Muscle of back (tissue), 13 donors: ENCODE measurements at places on chromosomes 2 and 18.

- DNase-seq: no peak
Observed at GRCh38 chr2:73920577-73921545, 5.8 kb upstream of the DGUOK start.

- DNase-seq: peak; percentile 59
Observed at GRCh38 chr2:165401285-165401852, 68.1 kb upstream of the CSRNP3 start.

DNA sequence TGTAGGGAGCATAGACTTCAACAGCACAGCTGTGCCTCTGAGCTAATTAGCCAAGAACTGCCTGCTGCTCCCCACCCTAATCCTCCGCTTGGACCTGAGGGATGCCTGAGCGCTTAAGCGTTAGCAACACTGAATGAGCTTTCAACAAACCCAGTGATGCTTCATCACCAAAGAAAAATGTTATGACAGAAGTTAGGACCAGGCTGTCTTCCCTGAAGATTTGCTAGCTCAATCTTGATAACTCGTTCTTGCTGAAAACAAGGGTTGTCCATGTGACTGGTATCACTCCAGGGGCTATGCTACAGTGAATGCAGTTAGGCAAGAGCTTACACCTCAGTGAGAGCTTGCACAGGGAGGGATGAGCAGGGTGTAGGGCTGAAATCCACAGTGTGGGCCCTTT is 190.7 kb upstream of the SIX2 start:
- peak; percentile 78 for DNase-seq

DNA sequence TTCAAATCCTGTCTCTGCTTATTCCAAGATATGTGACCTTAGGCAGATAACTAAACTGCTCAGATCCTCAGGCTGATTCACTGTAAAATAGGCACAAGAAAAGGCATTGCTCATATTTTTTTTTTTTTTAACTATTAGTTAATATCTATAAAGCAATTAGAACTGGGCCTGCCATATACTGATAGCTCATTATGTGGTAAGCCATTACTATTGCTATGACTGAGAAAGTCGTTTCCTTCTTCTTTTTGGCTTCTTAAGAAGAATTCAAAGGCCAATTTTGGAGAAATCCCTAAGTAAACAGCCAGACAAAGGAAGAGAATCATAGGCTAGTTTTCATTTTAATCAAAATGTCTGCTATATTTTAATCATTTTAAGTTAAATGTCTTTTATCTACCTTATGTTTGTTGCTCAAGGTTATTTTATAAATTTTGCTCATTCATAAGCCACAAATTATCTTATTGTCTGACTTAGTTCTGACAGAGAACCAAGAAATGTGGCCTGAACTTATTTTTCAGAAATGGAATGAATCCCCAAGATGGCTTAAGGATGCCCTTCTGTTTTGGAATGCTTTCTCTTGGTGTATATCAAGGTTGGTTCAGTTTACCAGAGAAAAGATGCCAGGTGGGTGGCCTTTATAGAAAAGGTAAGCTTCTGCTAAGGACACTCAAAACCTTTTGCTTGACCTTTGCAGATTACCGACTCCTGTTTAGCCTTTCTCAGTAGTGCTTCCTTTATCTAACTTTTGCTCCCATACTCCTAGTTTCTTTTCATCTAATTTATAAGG is 21.3 kb upstream of the VRK2 start:
- DNase-seq: no peak

DNA sequence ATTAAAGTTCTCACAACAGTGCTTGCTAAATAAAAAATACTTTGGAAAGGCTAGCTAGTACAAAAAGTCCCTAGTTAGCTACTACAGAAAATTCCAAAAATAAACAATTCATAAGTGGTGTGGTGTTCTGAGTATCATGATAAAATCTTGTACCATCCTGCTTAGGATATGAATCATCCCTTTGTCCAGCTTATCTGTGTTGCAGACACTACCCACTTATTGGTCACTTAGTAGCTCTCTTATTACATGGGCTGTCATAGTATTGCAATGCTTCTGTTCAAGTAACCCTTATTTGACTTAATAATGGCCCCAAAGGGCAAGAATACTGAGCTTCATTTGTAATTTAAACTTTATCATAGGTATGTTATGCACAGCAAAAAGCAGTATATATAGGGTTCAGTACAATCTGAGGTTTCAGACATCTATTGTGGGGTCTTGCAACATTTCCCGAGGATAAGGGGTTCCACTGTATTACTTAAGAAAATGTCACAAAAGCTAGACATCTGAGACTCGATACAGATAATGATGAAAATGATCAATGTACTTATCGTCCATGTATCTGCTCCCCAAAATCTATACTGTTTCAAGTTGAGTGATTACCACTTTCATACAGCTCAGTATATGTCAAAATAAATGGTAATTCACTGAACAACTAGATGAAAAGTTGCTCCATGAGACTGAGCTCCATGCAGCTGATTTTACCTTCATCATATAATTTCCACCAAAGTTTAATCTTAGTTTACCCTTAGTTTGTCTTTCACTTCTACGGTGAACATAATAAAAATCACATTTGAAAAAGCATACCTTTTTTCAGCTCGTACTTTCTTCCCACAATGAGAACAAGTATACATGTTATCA is 93.8 kb downstream of the C2orf74 start:
- DNase-seq: no peak

DNA sequence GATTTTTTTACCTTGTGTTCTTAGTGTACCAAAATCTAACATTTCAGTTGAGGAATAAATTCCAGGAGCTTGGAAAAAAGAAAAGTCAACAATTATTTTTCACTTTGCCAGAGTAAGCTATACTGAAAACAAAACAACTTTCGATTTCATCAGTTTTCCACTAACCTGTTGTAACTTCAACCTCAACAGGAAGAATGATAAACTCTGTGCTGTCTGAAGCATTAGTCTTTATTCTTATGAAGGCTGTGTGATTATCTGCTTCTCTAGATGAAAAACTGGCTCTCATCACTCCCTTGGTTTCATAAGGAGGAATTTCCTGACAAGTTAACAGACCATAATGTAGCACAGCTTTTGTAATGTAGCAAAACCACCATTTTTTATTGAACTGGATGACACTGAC is 121.2 kb downstream of the ZAP70 start:
- DNase-seq: no peak

- no peak for DNase-seq
Observed at GRCh38 chr2:51720826-51721225, 688.9 kb upstream of the NRXN1 start.

GRCh38 chr2:218277921-218278320 is 7.6 kb downstream of the PNKD start:
- DNase-seq: no peak

- no peak for DNase-seq
Observed at GRCh38 chr2:152607793-152608300, 109.4 kb downstream of the PRPF40A start.

- DNase-seq: peak; percentile 65
Observed at GRCh38 chr2:188986839-188987238, 12.7 kb downstream of the COL3A1 start.

DNA sequence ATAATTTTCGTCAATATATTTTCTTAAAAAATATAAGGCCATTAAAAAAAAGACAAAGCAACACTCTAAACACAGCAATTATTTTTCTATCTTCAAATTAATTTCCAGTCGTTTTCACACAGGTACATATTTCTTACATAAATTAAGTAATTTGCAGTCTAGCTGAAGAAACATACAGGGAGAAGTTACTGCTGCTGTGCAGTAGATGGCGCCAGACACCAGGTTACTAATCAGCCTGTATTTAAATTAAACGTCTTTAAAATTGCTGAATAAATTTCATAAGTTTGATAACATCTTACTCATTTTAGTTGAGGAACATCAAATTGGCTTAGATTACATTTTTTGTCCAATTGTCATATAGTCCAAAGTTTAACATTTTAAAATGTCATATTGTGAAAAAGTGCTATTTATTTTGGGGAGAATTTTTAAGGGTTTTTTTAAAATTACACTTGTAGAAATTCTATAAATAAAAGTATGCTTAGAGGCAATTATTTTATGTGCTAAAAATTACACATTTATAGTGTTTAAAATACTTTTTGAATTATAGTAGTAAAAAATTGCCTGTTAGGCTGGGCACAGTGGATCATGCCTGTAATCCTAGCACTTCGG is 88.4 kb downstream of the PMAIP1 start:
- DNase-seq: peak; percentile 39

DNA sequence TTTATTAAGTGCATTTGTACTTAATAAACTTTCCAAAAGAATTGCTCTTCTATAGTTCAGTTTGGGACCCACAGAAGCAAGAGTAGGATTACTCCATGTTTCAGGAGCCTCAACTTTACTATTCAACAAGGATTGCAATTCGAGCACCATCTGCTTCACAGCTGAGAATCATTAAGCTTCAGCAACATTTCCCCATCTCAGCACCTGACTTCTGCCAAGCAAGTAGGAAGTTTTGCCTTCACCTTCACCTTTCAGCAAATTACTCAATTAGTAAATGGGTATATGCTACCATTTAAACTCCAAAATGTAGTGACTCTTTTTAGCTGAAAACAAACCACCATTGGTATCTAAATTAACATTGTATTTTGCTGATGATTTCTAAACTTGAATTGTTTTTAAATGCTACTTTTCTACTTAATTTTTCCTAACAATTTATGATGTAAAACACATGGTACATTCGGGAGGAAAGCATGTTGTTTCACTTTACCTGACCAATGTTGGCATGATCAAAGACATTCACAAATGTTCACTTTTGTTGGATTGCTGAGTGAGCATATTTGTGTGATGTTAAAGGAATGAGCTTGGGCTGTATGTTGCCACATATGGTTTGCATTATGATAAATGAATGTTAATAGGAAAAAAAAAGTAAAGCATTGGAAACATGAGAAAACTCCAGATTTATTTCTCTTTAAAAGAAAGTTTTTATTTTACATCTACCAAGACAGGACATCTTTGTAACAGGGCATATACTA is 159.2 kb downstream of the GULP1 start:
- peak; percentile 82 for DNase-seq

DNA sequence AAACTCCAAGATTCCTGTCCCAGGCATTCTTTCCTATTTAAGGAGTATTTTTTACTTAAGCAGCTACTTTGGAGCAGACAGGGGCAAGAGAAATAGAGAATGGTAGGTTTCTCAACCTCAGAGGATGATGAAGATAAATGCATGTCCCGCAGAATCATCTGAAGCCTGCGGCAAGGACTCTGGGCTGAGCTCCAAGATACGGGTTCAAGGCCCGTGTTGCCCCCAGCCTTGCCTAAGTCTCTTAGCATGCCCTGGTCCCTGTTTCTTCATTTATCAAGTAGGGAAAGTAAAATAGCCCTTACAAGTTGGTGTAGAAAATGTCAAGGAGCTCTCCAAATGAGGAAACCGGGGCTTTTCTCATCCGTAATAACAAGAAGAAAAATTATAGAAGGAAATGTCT is 214.0 kb downstream of the KLHL29 start:
- DNase-seq: no peak

DNA sequence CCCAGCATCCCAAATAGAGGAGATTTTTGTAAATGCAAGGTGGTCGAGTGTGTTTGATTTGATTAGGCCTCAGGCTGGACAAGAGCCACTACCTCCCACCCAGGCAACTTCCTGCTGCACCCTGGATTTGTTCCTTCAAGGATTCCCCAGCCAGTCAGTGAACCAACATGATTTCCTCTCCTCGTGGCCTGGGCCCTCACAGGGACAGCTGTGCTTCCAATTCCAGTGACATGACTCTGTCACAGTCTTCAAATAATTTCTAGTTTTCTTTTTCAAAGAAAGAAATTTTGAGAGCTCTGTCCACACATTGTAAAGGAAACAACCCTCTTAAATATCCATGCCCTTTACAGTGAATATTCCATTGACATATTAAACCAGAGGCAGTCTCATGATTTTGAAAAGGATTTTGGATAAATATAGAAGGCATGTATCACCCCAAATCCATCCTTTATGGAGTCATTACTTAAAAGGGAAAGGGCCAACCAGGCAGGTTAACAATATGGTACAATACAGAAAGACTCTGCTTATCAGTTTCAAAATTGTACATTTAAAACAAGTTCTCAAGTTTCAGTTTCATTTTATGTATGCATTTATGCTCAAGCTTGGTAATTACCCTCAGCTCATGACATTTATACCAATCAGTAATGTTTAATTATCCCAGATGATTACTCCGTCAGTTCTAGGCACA is 121.3 kb upstream of the FOSL2 start:
- no peak for DNase-seq

GRCh38 chr18:10284540-10285282 is 169.7 kb upstream of the APCDD1 start:
- DNase-seq: no peak

DNA sequence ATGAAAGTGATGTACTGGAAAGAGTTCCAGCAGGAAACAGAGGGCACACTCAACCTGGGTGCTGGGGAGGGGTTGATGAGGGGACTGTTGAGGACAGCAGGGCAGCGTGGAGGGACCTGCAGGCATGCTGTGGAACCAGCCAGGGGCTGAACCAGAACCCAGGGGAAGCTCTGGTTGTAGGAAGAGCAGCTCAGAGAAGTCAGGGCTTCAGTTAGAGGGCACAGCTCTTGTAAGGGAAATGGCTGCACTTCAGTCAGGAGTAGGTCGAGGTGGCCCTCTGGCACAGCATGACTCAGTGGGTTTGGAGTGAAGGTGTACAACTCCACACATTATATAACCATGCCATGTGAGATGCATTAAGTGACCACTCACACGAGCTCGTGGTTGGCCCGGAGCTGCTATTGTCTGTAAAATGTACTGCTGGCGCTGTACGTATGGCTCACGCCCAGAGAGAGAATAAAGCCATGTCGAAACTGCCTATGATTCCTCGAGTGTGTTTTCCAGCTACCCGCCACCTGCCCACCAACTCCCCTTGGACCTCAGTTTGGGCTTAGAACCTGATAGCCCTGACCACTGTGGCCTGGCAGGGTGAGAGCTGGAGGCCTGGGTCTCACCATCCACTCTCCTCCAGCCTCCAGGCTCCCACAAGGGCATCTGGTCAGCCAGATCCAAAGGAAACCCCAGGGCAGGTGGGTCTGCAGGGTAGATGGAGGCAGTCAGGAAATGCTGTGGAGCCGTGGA is 136.5 kb upstream of the HS6ST1 start:
- DNase-seq: no peak

DNA sequence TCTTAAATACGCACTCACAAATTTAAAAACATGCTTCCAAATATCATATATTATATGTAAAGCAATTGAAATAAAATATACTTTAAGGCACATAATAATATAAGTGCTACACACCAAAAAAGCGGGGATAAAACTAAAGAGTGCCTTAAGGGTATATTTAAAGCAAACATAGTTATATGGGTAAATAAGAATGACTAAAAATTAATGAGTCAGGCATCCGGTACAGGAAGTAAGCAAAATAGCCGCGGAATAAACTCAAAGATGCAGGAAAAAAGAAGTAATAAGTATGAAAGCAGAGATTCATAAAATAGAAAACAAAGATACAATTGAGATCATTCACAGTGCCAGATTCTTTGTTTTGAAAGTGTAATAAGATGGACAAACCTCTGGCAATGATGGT is 503.5 kb upstream of the SOX11 start:
- DNase-seq: no peak
